MCF 10A (cell line): ENCODE measurements at places on chromosomes 2 and 18. TPM values are rescaled to one million over a fixed set of nuclear protein-coding genes. Genes with fewer than 3 reads are reported as not detected.
A peak's percentile ranks its signal among the peaks of the same experiment; 100 is the strongest.

DNA sequence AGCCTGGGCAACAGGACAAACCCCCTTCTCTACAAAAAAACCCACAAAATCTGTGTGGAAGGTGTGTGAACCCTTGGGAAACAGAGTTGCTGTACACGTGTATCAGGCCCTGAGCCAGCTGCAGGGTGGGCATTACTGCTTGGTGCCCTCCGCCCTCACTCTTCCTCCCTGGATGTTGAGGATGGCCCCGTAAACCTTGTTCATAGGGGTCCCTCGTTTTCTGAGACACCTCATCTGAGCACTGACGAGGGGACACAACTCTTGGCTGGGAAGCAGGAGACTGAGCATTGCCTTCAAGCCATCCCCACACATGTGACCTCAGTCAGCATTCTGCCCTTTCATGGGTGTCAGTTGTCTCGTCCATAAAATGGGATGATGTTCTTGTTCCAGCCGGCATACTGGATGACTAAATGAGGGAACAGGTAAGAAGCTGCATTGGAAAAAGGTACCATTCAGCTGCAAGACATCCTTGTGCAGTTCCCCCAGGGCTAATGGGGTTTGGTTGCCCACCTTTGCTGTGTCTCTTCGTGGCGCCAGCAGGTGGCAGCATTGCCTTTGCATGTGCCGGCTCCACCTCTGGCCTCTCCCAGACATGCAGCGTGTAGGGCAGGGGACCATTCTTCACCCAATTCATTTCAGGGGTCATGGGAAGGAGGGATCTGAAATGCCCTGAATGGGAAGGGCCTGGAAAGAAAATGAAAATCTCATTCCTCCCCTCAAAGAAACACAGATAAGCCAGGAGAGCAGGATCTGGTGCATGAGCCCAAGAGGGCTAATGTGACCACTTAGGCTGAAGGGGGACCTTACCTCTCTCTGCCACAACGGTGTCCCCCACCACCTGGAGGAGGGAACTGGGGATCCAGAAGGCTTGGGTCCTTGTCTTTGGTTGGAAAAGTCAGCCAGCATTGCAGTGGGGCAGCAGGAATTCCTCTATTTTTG lies 36.4 kb upstream of the HAAO start:
- H3K36me3 ChIP-seq = no peaks in the 10 kb centered on the region
- peak overlapping the region; percentile 19 for H3K27ac ChIP-seq
- DNase-seq = peak; percentile 77
- peaks cover 26% of the 10 kb centered on the region for H3K4me1 ChIP-seq
- H3K4me3 ChIP-seq = no peak overlapping the region
- no peaks in the 10 kb centered on the region for H3K27me3 ChIP-seq

DNA sequence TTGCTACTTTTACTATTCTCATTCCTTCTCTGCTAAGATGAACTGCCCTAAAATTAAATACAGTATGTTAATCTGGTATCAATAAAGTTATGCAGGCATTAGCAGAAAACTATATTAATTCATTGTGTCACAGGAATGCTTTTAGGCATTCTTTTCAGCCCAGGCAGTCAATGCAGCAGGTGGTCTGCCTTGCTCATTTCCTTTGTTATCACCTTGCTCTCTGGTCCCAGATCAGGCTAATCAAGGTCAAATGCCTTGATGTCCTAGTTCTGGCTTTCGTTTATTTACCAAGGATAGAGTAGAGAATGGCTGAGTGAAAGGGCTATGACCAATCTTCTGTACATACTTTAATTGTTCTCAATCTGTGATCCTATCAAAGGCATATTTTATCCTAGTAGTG lies 1023.6 kb downstream of the TMEM182 start:
- DNase-seq = no peak
- H3K4me1 ChIP-seq = no peaks in the 10 kb centered on the region
- no peaks in the 10 kb centered on the region for H3K36me3 ChIP-seq
- H3K4me3 ChIP-seq = no peak overlapping the region
- H3K27me3 ChIP-seq = peaks cover 31% of the 10 kb centered on the region
- no peak overlapping the region for H3K27ac ChIP-seq

DNA sequence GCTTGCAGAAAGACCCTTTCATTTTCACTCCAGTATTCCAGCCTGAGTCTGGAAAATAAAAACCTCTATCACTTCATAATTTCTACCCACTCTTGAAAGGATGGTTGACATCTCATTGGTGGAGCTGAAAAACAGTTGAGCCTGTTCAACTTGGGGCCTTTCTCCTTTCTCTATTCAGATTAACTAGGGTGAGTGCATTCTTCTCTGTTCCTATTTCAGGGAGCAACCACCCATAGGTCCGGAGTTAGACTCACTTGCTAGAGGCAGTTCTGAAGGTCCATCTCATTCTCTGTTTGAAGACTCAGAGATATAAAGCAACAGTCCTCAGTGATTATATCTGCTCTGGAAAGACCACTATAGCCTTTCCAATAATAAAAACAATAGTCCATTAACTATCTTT lies 167.9 kb upstream of the SPOPL start:
- no peaks in the 10 kb centered on the region for H3K4me1 ChIP-seq
- H3K27ac ChIP-seq = no peak overlapping the region
- no peak for DNase-seq

- no peaks in the 10 kb centered on the region for H3K4me1 ChIP-seq
- no peak for DNase-seq
- H3K27me3 ChIP-seq = no peaks in the 10 kb centered on the region
- H3K27ac ChIP-seq = no peak overlapping the region
- H3K36me3 ChIP-seq = no peaks in the 10 kb centered on the region
Observed at GRCh38 chr18:394987-395362, 105.5 kb downstream of the COLEC12 start.

- no peaks in the 10 kb centered on the region for H3K4me1 ChIP-seq
- no peak overlapping the region for H3K4me3 ChIP-seq
- H3K27me3 ChIP-seq = peaks cover 8% of the 10 kb centered on the region
- H3K36me3 ChIP-seq = no peaks in the 10 kb centered on the region
- peak; percentile 57 for DNase-seq
Observed at GRCh38 chr2:18149660-18150246, 271.3 kb downstream of the KCNS3 start.

GRCh38 chr2:168731002-168731401 lies 71.4 kb upstream of the NOSTRIN start:
- H3K4me1 ChIP-seq = peaks cover 16% of the 10 kb centered on the region
- H3K27me3 ChIP-seq = no peaks in the 10 kb centered on the region
- peaks cover 20% of the 10 kb centered on the region for H3K36me3 ChIP-seq

RGPD5 gene
- 35.0 and 60.4 TPM in 2 replicates for total RNA-seq

DNA sequence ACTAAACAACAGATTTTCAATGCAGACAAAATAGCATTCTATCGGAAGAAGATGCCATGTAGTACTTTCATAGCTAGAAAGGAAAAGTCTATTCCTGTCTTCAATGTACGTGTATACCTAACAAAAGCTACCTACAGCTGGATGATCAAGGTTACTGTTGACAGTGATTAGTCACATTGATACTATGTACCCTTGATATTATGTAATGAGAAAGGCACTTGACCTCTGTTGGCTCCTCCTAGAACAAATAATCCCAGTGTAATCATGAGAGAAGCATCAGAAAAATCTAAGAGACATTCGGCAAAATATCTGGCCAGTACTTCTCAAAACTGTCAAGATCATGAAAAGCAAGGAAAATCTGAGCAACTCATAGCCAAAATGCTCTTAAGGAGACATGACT lies 44.4 kb upstream of the LRRTM4 start:
- H3K4me1 ChIP-seq = no peaks in the 10 kb centered on the region
- DNase-seq = no peak
- no peaks in the 10 kb centered on the region for H3K27me3 ChIP-seq
- no peak overlapping the region for H3K27ac ChIP-seq
- no peak overlapping the region for H3K4me3 ChIP-seq

- H3K36me3 ChIP-seq = no peaks in the 10 kb centered on the region
- no peaks in the 10 kb centered on the region for H3K27me3 ChIP-seq
- DNase-seq = no peak
- H3K4me1 ChIP-seq = peaks cover 4% of the 10 kb centered on the region
- H3K27ac ChIP-seq = no peak overlapping the region
Observed at GRCh38 chr2:130795431-130795830, 40.1 kb downstream of the AMER3 start.

NCKAP5 gene
- not detected in 2 replicates for total RNA-seq

MAPK4 gene
- 0.21 TPM in 1 of 2 replicates, not detected in the other for total RNA-seq

DNA sequence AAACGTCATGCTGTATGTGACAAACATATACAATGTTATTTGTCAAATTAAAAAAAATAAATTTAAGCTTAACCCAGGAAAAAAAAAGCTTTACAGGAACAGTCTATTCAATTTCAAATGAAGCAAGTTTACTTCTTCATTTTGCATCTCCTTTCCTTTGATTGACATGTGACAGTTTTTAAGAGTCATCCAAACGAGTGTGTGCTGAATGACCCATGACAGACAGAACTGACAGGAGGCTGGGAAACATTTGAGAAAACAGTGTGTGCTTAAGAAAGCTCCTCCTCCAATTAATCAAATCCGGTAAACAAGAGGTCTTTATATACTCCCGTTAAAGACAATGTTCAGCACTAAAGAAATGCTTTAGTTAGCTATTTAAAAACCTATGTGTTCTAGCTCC lies 177.7 kb downstream of the SRBD1 start:
- no peak overlapping the region for H3K4me3 ChIP-seq
- H3K36me3 ChIP-seq = peaks cover 23% of the 10 kb centered on the region
- peak overlapping the region; percentile 19 for H3K27ac ChIP-seq
- no peak for DNase-seq
- peaks cover 13% of the 10 kb centered on the region for H3K4me1 ChIP-seq

- no peak for DNase-seq
- no peaks in the 10 kb centered on the region for H3K4me1 ChIP-seq
- no peak overlapping the region for H3K27ac ChIP-seq
- peaks cover 85% of the 10 kb centered on the region for H3K36me3 ChIP-seq
- H3K4me3 ChIP-seq = no peak overlapping the region
Observed at GRCh38 chr2:63899639-63900038, 57.9 kb downstream of the UGP2 start.

- DNase-seq = no peak
- H3K36me3 ChIP-seq = peaks cover 4% of the 10 kb centered on the region
- H3K4me1 ChIP-seq = peaks cover 5% of the 10 kb centered on the region
- H3K4me3 ChIP-seq = no peak overlapping the region
- H3K27me3 ChIP-seq = peaks cover 7% of the 10 kb centered on the region
Observed at GRCh38 chr2:719734-720133, 42.5 kb upstream of the TMEM18 start.

DNA sequence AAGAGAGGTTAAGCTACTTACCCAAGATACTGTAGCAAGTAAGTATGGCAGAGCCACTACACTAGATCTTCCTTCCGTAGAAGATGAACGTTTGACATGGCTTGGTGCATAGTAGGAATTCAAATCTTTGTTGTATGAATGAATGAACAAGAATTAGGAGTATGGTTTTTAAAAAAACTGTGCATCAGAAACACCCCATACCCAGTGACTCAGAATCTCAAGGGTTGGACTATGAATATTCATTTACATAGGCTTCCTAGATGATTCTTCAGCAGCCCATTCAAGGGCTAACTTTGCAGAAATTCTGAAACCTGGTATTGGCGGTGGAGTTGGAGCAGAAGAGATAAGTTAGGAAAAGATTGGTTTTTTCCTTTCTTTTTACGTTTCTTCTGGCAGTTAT lies 5.4 kb downstream of the ACTR3 start:
- H3K4me3 ChIP-seq = peak overlapping the region; percentile 68
- peak overlapping the region; percentile 77 for H3K27ac ChIP-seq
- DNase-seq = no peak
- no peaks in the 10 kb centered on the region for H3K27me3 ChIP-seq

EIF4E2 gene
- 51.7 and 52.8 TPM in 2 replicates for total RNA-seq

DNA sequence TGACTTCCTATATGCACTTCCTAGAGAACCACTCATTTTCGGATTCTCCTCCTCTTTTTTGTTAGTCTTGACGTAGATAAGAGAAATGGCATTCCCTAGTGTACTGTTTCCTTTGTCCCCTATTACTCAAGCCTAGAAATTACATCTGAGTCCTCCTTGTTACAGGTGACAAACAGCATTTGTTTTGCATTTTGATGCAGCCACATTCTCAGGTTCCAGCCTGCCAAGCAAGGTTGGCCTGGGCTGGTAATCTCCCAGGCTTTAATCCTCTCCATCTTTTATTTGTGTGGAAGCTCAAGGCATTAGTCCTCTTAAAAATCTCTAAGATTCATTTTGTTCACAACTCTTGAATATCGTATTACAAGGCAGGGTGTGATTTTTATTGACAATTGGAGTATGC lies 318.0 kb upstream of the NRP2 start:
- peak overlapping the region; percentile 25 for H3K27ac ChIP-seq
- no peak for DNase-seq
- no peaks in the 10 kb centered on the region for H3K27me3 ChIP-seq
- peaks cover 18% of the 10 kb centered on the region for H3K4me1 ChIP-seq

STK39 gene
- total RNA-seq = 13.8 and 14.6 TPM in 2 replicates

- DNase-seq = no peak
- no peak overlapping the region for H3K4me3 ChIP-seq
- H3K27ac ChIP-seq = no peak overlapping the region
- no peaks in the 10 kb centered on the region for H3K4me1 ChIP-seq
Observed at GRCh38 chr2:61045226-61045625, 20.4 kb upstream of the SANBR start.

DNA sequence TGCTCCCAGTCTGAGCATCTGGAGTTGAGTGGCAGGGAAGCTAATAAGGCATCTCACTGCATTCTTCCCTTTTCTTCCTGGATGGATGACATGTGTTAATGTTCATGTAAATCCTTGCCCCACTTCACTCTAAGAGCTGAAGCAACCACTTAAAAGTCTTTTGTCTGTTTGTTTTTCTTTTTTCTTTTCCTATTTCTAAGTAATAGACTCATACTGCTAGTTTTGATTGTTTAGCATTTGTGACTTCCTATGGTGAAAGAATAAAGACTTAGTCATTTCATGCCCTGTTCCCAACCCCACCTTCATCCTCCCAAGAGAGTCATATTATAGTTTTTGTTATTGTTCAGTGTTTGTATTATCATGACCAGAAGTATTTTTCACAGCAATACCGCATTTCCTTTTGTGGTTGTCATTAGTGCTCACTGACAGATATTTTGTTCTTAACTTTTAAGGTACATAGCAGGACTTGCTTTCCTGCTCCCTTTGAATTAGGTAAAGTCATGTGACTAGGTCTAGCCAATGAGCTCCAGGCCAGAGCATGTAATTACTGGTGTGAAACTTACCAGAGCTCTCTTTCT lies 18.1 kb upstream of the SPP2 start:
- DNase-seq = peak; percentile 64
- peak overlapping the region; percentile 22 for H3K27ac ChIP-seq
- peaks cover 7% of the 10 kb centered on the region for H3K27me3 ChIP-seq

- H3K36me3 ChIP-seq = no peaks in the 10 kb centered on the region
- no peak overlapping the region for H3K27ac ChIP-seq
- peaks cover 2% of the 10 kb centered on the region for H3K4me1 ChIP-seq
- no peaks in the 10 kb centered on the region for H3K27me3 ChIP-seq
Observed at GRCh38 chr2:143146815-143147530, 17.8 kb downstream of the ARHGAP15 start.
